ENCODE measurements at places on chromosomes 11 and 22. TPM values are rescaled to one million over a fixed set of nuclear protein-coding genes. Genes with fewer than 3 reads are reported as not detected.

- DNase-seq, result no peak
Measured at GRCh38 chr11:35683728-35684339, 21.3 kb downstream of the TRIM44 start.

GRCh38 chr22:36182857-36183256 is 18.8 kb downstream of the APOL4 start:
- no peak for DNase-seq

GRCh38 chr11:79367844-79368243 is 73.0 kb downstream of the TENM4 start:
- DNase-seq, result no peak

DNA sequence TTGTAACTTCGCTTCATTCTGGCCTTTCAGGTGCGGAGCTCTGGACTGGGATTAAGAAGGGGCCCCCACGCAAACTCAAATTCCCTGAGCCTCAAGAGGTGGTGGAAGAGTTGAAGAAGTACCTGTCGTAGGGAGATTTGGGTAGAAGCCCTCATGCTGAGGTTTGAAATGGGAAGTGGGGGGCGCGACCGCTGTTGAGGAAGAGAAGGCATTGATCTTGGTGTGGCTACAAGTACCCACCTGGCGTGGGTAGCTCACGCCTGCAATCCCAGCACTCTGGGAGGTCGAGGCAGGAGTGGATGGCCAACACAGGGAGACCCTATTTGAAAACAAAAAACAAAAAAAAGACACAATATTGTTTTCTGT is 779 bp downstream of the SELENOH start:
- no peak for DNase-seq

DNA sequence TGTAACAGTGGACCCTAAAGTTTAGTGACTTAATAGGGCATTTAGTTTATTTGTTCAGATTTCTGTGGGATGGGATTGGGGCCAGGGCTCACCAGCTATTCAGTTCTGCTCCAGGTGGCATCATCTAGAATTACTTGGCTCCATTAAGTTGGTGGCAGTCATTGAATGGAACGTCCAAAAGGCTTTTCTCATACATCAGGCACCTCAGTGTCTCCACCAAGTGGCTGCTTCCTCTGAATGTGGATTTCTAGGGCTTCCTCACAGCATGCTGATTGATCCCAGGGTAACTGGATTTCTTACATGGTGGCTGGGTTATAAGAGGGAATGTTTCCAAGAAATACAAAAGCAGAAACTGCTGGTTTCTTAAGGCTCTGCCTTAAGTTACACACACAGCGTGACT is 34.7 kb downstream of the USP47 start:
- DNase-seq, result no peak

- DNase-seq, result no peak
Measured at GRCh38 chr11:133023232-133023631, 509.1 kb downstream of the OPCML start.

DNA sequence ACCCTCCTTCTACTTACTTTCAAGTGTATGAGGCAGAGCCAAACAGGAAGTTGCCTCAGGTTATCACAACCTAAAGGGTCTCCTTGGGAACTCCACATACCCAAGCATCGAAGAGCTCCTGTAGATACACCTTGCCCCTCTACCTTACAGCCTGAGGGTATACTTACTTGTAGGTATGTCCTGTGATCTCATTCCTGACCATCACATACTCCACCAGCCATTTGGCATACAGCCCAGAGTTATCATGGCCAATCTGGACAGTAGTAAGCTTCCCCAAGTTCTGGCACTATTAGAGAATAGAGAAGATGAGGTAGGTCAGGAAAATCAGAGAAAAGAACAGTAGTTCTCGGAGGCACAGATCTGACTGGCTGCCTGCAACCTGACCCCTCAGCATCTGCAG is 53.4 kb upstream of the SCUBE2 start:
- no peak for DNase-seq

SLC37A2 gene
- total RNA-seq, result 3.9 TPM

FAM168A gene
- total RNA-seq, result 28.8 TPM

IMMP1L gene
- 38.0 TPM for total RNA-seq

APOC3 gene
- not detected for total RNA-seq
